ENCODE measurements at places on chromosomes 6 and 20.
A peak's percentile ranks its signal among the peaks of the same experiment; 100 is the strongest.

DNA sequence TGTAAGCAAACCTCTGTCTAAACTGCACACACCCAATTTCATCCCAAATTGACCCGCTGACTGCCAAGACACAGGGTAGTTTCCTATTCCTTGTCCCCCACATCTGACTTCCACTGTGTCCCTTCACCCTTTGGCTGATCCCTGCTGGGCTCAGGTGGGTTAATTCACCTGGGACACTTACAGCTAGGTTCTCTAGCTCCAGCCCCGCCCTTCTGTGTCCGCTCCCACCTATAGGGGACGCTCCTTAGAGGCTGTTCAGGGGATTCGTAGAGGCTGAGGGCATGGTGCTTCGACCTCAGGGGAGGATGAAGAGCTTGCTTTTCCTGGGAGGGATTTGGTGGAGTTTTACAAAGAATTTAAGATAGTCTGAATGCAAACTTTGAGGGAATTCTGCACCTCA lies 4.0 kb upstream of the CD93 start:
- DNase-seq, result no peak

GRCh38 chr6:4533576-4533975 lies 242.6 kb upstream of the CDYL start:
- DNase-seq, result no peak

- DNase-seq, result no peak
Observed at GRCh38 chr20:48277266-48277665, 492.0 kb upstream of the SULF2 start.

DNA sequence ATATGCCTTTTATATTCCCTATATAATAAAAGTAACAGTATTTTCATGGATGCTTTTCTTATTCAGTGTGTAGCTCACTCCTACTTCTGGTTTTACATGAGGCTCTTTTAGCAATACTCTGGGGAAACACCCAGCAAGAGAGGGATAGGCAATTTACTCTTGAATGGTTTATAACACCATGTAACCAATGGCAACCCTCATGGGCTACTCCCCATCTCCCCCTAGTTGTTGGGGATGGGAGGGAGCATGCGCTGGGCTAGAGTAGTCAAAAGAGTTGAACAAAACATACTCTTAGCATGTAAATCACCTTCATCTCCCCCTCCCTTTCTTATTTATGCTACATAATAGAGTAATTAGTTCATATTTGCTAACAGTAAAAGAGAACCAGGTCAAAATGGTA lies 140.1 kb upstream of the LRFN2 start:
- DNase-seq, result no peak

GRCh38 chr6:117451671-117452070 lies 25.9 kb upstream of the ROS1 start:
- no peak for DNase-seq

DNA sequence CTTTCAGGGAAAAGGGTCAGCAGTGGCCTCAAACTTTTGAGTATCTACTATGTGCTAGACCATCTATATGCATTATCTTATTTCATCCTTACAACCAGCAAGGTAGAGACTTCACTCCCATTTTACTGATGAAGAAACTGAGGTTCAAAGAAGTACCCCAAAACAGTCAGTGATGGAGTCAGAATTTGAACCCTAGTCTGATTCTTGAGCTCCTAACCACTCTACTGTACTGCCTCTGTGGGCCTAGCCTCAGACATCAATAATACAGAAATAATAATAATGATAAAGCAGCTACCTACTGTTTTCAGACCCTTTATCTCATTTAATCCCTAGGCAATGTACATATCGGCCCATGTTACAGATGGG lies 8.4 kb downstream of the ADA start:
- no peak for DNase-seq

DNA sequence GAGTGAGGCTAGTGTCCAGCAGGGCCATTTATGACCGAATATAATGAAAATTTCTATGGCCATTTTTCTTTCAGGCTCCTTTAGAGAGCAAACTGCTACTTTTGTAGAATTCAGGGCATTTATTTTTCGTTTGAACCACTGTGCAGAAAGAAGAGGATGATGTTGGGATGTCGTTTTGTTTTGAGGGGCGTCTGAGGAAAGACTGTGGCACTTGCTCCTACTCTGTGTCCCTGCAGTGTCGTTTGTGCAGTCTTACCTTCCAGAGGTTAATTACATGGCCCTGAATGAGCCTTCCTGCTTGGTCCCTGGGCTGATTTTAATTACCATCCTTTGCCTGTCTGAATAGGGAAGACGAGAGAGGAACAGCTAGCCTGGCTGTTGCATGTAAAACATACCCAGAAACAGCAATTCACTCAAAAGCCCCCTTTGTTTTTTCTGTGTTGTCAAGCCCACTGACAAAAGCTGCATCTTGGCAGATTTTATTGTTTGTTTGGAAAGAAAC lies 65.3 kb downstream of the CTNNBL1 start:
- no peak for DNase-seq

DNA sequence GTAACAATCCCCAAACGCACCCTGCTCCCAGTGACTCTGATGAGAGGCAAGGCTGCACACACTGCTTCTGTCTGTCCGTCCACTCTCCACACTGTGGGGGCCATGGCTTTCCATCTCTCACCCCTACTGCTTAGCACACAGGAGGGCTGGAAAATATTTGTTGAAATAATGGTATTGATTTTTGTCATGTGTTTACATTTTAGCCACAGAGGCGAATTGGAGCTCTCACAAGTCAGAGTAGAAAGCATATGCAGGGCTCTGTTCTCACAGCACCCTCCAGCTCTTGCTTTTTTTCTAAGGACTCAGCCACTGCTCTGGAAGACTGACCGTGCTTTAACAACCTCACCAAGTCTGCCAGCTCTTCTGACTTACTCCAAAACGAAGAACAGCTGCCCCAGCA lies 273.8 kb downstream of the GMDS start:
- DNase-seq, result no peak

DNA sequence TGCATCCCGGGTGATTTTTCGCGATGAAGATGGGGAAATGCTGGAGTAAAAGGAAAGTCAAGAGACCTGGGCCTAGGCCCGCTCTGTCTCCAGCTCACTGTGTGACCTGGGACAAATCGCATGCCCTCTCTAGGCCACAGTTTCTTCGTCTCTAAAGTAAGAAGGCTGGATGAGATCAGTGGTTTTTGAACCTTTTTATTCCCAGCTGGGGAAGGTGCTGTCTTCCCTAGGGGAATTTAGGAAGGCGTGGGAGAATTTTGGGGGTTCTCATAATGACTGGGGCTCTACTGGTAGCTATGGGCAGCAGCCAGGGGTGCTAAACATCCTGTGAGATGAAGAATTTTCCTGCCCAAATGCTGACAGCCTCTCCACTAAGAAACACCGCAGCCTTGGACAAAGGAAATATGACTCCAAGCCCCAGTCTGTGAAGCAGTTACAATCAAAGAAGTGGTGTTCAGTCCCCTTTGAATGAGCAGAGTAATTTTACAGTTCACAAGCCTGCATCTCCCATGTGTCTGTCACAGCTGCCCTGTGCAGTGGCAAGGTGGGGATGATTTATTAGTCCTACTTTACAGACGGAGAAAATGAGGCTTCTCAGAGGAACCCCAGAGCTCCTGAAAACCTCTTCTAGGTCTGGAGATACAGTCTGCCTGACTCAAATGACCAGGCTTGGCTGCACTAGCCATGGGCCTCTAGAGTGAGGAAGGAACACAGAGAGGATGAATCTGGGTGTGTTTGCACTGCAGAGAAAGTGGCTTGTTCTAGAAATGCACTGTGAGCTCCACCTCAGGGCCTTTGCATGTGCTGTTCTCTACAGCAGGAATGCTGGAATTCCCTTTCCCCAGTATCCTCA lies 57.2 kb downstream of the RAB44 start:
- no peak for DNase-seq

DNA sequence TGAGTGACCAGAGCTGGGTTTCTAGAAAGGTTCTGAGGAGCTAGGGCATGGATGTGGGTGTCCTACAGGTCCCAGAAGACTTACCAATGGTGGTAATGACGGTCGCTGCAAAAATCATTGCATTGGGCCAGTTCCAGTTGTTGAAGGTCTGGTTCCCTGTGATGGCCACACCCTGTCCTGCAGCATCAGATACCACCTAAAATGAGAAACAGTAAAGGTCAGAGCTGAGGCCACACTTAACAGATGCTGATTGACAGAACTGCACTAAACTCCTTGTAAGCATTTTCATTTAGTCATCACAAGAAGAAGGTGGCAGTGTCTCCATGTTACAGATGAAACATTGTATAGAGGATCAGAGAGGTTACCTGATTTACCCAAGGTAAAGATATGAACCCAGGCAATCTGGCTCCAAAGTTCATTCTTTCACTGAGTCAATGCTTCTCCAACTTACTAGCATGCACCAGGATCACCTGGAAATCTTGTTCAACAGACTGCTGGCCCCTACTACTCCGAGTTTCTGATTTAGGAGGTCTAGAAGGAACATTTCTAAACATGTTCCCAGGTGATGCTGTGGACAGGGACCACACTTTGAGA lies 33.4 kb downstream of the KCNK5 start:
- no peak for DNase-seq

- DNase-seq, result peak; percentile 81
Observed at GRCh38 chr6:142112451-142113061, 20.2 kb upstream of the GJE1 start.

DNA sequence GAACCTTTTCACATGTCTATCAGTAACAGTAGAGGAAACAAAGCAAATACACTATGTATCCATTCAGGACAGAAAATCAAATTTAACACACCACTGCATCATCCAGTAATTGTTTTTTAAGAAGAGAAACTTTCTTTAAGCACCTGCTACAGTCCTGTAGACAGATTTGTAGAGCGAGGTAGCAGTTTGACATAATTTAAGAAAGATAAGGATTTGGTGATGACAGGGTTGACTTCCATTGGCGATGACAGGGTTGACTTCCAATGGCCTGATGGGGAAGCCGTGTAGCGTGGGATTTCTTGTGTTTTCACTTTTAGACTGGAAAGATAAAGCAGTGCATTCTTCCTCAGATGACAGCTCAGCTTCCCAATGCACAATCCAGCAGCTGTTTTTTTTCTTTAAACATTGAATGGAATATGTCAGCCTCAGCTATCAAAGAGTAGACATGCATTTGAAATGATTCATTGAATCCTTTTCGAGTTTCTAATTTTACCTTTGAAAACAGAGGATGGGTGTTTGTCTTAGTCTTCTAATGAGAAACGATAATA lies 68.5 kb downstream of the ECT2L start:
- DNase-seq, result no peak

DNA sequence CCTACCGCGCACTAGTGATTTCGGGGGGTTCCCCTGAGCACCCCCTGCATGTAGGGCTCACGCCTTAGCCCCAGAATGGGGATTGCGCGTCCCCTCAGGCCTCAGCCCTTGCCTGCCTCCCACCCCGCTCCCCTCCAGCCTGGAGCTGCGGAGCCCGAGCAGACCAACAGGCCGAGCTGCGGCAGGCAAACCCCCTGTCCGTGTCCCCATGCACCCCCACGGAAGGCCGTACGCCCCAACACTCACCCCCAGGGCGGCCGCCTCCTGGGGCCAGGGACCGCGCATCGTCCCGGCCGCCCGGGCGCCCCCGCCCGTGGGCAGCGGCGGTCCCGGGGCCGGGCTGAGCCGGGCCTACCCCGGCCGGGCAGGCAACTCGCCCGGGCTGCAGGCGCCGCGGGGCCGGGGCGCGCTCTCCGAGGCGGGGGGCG lies 1.2 kb upstream of the KCNB1 start:
- no peak for DNase-seq

- DNase-seq, result no peak
Observed at GRCh38 chr20:1473246-1474220, 6.9 kb upstream of the NSFL1C start.

DNA sequence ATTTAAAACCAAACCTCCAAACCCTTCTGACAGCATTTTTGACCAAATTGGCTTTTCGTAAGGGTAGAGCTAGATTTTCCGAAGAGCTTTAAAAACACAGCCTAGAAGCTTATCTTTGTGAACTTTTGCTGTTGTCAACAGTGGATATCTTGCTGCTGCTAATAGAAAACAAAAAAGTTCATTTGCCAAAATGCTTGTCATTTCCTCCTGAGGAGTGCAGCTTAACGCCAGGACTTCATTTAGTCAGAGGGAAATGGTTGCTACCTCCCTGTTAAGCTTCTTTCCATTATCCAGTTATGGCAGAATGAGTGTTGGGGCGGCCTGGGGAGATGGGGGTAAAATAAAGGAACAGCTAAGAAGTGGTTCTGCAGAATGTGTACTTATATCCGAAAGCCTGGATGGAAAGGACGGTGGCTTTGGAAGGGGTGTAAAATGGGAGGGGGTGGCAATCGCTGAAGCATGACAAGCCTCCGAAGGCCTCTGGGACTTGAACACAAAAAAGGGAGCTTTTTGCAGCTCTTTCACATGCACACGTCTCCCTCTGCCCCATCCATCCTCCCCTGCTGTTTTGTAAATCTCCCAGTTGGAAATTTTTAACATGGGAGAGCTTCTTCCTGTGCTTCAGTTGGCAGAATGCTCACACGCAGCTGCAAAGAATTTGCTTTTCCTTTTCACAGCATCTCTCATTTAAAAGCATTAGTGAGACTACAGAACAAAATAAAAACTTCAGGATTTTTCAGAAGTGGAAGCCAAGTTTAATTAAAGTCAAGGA lies 22.5 kb downstream of the JARID2 start:
- DNase-seq, result no peak

- DNase-seq, result peak; percentile 62
Observed at GRCh38 chr6:117600008-117600743, 2.1 kb downstream of the GOPC start.

DNA sequence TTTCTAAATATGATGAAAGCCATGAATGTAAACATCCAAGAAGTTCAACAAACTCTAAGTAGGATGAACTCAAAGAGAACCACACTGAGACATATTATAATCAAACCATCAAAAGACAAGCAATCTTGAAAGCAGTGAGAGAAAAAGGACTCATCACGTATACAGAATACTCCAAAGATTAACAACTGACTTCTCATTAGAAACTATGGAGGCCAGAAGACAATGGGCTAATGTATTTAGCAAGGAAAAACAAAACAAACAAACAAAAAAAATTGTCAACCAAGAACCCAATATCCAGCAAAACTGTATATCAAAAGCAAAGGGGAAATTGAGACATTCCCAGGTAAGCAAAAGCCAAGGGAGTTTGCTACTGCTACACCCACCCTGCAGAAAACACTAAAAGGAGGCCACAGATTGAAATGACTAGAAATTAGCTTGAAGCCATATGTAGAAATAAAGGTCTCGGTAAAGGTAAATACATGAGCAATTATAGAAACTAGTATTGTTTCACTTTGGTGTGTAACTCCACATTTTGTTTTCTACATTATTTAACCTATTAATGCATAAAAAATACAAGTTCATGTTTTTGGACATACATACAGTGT lies 301.1 kb upstream of the QKI start:
- DNase-seq, result peak; percentile 2

GRCh38 chr20:47055699-47056369 lies 161.2 kb downstream of the EYA2 start:
- no peak for DNase-seq

GRCh38 chr6:132265451-132266097 lies 135.7 kb downstream of the MOXD1 start:
- DNase-seq, result no peak

- peak; percentile 51 for DNase-seq
Observed at GRCh38 chr6:372336-372911, 19.1 kb upstream of the IRF4 start.

- no peak for DNase-seq
Observed at GRCh38 chr6:6284221-6284966, 36.1 kb downstream of the F13A1 start.

All from KBM-7 (cell line).